ENCODE measurements at places on chromosomes 2 and 18.
A peak's percentile ranks its signal among the peaks of the same experiment; 100 is the strongest.

DNA sequence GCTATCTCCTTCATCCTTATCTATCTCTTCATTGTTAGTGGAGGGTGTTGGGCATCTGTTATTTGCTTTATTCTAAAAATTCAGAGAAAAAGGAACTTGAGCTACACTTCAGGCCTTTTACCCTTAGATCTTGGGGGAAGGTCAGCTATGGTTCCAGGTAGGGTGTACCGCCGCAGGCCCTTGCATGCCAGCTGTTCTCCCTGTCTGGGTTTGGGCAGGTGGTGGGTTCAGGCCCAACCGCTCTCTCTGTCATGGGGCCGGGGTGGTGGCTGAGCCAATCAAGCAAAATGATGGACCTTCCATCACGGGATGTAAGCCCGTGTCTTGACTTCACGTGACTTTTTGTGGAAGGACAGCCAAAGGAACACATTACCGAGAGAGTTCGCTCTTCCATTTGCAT is 231.1 kb downstream of the LDLRAD4 start:
- no peak for DNase-seq

DNA sequence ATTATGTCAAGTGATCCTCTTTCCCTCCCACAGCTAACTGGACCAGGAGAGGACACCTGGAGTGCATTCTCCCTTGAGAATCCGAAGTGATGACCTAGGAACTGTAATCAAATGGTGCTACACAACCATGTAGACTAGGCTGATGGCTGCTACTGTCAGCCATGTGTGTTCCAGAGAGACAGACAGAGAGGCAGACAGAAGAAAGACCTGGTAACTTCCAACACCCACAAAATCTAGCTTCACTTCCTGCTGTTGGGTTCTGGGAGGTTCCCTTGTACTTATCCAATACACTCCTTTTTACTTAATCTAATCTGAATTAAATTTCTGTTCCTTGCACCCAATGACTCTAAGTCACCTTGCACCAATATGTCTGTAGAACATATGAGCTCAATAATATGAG is 72.3 kb downstream of the AAK1 start:
- DNase-seq: no peak

DNA sequence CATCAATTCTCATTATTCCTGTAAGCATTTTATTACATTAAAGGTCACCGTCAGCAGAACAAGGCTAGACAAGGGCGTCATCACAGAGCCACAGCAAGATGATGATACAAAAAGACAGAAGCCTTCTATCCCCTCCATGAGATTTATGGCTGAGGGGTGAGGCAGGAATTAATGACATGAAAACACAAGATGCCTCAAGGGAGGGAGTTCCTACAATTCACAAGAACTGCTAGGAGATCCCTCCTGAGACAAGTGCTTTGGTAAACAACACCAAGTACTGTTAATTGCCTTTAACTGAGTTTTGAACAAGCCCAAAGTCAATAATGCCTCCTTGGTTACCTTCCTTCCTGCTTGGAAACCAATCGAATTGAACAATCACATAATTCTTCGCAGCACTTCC is 14.1 kb downstream of the ADD2 start:
- DNase-seq: no peak

DNA sequence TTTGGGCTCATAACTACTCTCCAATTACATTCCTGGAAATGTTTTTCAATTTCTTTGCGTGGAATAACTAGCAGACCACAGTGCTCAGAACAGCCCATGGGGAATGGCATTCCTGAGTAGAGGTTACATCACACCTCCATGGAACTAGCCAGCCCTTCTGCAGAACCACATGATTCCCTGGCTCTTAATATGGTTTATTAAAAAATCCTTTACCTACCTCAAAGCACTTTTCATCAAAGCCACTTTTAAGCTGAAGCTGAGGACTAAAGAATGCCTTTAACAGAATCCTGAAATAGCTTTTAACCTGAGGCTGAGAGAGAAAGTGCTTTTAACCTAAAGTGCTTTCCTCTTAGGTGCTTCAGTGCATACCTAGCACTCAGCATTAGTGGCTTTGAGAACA is 376.3 kb downstream of the ARHGAP15 start:
- no peak for DNase-seq

- DNase-seq: no peak
Observed at GRCh38 chr2:69545477-69545932, 98.0 kb downstream of the AAK1 start.

DNA sequence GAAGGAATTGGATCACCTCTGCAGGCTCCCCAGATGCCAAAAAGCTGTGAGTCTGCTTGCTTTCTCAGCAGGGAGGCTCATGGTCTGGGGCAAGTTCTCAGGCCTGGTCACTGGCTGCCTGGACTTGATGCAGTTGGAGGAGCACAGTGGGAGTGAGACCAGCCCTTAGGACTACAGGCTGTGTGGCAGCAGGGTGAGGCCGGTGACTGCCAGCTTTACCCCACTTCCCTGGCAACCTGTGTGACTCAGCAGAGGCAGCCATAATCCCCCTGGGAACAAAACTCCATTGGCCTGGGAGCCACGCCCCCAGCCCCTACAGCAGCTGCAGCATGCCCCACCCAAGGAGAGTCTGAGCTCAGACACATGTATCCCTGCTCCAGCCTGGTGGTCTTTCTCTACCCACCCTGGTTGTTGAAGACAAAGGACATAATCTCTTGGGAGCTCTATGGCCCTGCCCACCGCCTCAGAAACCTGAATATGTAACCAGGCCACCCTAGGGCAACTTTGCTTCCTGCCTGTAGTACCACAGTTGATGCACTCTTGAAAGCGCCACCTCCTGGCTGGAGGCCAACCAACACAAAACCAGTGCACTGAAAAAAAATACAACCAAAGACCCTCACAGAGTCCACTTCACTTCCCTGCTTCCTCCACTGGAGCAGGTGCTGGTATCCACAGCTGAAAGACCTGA is 106.8 kb upstream of the SPATS2L start:
- DNase-seq: no peak

DNA sequence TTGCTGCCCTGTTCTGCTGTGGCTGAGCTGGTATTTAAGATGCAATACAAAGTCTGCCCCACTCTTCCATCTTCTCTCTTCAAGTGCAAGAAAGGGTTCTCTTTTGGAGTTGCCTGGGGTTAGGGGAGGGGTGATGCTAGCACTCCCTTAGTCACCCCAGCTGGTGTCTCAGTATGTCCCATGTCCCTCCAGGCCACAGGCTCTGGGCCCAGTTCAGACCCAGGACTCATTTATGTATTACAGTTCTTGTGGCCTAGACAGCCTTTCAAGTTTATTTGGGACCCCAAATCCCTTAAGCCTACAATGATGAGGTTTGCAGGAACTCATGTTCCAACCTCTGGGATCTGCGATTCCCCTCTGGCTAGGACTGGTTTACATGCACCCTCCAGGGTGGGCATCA is 47.2 kb upstream of the CCDC141 start:
- DNase-seq: no peak

DNA sequence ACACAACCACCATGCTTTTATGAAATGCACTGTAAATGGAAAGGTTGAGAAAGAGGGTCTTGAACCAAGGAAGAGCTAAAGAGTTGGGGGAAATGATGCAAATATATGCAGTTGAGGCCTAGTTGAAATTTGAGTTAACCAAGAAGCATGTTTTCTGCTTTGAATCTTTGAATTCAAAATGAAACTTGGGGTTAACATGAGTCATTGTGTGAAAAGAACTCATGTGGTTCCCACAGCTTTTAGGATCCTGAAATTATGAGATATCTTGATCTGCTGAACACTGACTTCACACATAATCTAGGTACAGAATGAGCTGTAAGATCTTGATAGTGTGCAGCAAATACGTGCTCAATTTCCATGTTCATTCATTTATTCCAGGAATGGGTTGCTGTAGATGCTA is 422.9 kb upstream of the TRIB2 start:
- no peak for DNase-seq

GRCh38 chr18:61992923-61993322 is 100.1 kb upstream of the RNF152 start:
- DNase-seq: peak; percentile 14

DNA sequence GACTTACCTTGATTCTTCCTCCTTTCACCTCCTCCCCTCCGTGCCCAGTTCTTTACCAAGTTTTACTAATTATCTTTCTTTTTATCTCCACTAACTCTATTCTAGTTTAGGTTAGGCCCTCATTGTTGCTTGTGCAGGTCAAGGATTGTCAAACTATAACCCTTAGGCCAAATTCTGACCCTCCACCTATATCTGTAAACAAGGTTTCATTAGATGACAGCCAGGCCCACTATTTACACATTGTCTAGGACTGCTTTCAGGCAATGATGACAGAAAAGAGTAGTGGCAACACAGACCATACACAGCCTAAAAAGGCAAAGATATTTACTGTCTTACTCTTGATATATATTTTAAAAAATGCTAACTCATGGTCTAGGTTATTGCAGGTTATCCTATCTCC is 212.0 kb downstream of the RAD51AP2 start:
- DNase-seq: no peak

GRCh38 chr2:150621526-150622213 is 134.2 kb upstream of the RND3 start:
- DNase-seq: no peak

DNA sequence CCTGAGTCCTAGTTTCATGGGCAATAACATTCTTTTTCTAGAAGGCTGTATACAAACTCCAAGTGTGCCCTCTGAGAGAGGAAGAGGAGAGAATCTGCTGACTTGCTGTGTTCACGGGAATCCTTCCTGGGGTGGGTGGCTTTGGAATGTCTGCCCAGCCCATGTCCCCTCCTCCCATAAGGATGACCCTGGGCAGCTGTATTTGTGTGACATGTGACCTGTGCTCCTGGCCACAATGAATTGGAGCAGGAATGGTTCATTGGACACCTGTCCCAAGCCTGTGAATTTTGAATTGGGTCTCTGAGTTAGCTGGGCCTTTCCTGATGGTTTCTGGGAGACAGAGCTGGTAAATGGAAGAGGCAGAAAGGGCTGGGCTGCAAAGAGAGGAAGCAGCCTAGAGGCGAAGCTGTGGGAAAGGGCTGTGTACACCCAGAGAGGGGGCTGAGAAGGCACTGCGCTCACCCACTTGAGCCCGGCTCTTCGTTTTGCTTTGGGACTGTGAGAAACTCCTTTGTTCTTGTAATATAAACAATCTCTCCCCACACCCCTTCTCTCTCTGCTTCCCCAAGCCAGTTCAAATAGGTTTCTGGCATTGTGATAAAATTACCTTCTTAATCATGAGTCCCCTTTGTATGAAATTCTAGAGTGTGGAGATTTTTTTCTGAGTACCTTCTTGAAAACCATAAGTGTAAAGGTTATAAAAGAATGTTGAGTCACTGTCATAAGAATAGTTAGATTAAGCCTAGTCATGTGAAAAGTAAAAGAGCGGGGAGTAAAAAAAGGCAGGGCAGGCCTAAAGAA is 49.8 kb downstream of the SLC4A5 start:
- DNase-seq: no peak

- DNase-seq: no peak
Observed at GRCh38 chr2:83531206-83531826, 927.8 kb downstream of the SUCLG1 start.

DNA sequence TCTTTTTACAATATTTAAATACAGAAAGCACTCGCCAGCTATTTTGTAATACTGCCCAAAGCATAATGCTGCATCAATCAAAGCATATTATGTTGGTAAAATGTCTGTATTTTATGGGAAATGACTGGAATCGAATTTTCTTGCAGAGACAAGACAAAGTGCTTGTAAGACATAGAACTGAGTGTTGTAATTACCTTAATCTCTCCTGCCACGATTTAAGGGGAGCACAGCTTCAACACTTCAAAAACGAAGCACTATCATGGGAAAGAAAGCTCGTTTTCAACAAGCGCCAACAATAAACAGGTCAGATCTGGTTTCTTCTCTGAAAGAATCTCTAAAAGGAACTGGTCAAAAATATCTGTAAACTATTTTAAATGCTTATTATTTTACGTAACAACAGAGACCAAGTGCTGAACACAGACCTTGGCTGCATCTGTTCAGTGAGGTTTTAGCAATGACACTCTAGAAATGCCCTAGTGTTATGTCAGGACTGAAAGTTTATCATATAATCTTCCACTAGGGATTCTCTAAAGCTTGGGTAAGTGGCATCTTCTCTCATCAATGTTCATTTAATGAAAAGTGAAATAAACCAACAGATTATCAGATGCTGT is 19.0 kb downstream of the RND3 start:
- DNase-seq: no peak

GRCh38 chr2:106184857-106185256 is 9.2 kb downstream of the UXS1 start:
- DNase-seq: no peak

GRCh38 chr2:16630463-16630862 is 35.2 kb downstream of the CYRIA start:
- DNase-seq: peak; percentile 61

DNA sequence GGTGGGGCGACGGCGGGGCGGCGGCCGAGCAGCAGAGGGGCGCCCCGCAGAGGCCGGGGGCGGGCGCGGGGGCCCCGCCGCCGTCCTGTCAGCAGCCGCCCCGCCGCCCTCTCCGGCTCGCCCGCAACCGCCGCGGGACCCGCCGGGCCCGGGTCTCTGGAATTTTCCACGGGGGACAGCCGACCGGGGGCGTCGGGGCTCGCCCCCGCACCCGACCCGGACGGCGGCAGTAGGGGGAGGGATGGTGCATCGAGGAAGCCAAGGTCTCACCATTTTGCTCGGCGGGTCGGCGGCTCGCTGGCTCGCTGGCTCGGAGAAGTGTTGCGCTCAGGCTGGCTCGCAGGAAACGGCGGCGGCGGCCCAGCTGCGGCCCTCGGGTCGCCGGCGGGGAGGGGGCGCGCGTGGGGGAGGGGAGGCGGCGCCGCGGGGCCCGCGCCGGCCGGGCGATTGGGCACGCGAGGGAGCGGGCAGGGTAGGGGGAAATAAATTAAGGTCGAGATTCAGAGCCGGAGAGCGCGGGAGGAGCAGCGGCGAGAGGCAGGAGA is 405 bp downstream of the PPP3R1 start:
- DNase-seq: no peak

DNA sequence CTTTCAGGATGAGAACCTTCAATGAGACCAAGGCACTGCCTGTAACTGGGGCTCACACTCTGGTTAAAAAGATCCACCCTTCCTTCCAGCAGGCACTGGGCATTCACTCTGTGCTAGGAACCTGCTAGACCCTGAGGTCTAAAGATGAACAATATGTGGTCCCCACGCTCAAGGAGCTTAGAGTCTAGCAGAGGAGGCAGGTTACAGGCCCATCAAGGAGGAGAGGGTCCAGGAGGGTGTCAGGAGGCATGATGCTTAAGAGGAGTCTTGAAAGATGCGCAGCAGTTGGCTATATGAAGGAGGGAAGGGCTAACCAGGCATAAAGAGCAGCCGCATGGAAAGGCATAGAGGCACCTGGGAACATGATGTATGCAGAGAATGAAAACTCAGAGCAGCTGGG is 4.5 kb downstream of the ANKRD53 start:
- DNase-seq: no peak

GRCh38 chr2:112972423-112973086 is 5.3 kb upstream of the IL36G start:
- no peak for DNase-seq

GRCh38 chr18:21629089-21629832 is 17.1 kb downstream of the SNRPD1 start:
- no peak for DNase-seq

GRCh38 chr2:28991460-28991859 is 10.4 kb downstream of the TOGARAM2 start:
- DNase-seq: no peak

All from SIG-M5 (cell line).